Fibroblast of skin of left biceps (primary cell): ENCODE measurements at places on chromosomes 7 and 10.

- DNase-seq = peak; percentile 44
Observed at GRCh38 chr10:61635932-61636331, 26.8 kb upstream of the CABCOCO1 start.

DNA sequence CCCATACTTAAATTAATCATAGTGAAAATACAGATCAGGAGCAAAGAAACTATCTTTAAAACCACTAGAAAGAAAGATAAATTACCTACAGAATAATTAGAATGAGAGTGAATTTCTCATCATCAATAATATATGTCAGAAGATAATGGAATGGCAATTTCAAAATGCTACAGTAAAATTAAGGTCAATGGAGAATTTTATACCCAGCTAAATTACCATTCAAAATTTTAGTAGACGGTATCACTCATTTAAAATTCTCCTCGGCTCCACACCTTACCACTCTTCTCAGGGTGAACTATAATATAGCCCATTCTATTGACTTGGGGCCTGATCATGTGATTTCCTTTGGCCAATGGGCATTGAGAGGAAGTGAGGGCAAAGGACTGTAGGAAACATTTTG is 192.5 kb upstream of the TCERG1L start:
- no peak for DNase-seq

DNA sequence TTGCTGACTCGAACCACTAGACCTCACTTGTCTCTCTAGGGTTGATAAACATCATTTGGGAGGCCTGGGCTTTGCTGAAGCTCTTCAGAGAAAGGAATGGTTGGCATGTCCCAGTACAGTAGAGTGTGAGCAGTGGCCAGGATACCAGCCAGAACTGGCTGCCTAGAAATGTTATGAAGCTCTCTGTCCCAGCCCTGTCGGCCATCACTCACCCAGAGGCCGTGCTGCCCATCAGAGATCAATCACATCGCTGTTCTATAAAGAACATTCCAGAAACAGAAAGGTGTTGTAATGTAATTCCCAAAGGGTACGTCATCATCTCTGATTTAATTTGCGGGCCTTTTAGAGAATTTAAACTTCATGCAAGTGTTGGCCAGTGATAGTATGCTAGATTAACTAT is 111.5 kb downstream of the PRPF18 start:
- no peak for DNase-seq

DNA sequence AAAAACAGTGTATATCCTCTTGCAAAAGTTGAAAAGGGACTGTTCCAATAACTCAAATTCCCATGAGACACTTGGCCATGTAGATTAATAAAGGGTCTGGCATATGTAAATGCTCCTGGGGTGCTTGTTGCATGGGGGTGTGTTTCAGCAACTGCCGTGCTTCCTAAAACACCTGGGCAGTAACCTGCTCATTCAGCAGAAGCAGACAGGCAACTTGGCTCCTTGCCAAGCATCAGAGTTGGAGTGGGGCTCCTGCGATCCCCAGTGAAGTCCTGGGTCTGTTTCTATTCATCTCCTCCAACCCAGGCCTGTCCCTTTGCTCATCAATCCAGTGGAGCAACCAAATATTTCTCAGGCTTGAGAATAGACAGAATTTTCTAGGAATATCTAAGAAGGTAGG is 42.2 kb upstream of the ADAM12 start:
- DNase-seq = no peak
